ENCODE measurements at places on chromosomes 2 and 18.

DNA sequence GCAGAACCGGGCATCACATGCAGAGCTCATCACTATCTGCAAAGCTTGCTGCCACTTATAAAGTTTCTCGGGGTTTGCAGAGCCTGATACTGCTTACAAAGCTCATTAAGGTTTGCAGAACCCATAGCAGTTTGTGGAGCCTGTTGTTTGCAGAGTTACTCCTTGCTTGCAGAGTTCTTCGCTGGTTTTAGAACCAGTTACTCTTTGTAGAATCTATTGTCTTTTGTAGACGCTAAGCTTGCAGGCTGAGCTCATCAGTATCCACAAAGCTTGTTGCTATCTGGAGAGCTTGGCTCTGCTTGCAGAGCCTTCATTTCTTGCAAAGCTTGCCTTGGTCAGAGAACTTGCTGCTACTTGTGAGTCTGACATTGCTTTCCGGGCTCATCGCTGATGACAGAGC is 106.9 kb downstream of the CELF4 start:
- DNase-seq = no peak

DNA sequence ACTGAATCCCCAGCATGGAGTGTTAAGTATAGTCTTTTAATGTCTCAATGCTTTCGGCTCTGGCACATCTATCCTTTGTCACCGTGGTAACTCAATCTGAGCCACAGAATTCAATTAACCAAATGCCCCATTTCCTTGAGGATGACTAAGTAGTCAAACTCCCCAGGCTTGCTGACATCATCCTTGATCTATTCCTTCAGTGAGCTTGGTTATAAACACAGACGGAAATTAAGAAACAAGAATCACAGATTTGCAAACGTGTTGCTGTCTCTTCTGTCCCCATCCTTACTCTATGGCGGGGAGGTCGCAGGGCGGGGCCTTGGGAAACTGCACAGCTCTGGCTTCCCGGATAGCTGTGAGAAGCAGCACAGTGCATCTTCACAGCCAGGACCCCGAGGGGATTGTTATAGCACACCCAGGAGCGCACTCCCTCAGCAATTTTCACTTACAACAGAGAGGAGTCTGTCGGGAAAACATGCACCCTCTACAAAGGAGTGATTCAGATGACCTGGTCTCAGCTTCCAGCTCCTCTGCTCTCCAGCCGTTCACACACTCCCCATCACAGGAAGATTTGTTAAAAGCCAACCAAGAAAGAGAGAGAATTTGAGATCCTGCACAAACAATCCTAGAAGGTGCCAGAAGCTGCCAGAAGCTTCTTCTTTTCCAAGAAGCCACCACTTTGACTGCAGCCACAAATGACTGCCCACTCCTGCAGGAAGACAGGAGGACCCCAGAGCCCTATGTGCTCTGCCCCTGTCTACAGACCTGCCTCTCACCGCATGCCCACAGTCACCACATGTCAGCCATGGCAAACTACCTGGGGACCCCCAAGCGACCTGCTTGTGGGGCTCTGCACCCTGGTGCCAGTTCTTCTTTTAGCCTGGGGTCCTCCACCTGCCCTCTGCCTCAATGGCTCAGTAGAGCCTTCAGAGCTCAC is 44.9 kb upstream of the YWHAQ start:
- no peak for DNase-seq

DNA sequence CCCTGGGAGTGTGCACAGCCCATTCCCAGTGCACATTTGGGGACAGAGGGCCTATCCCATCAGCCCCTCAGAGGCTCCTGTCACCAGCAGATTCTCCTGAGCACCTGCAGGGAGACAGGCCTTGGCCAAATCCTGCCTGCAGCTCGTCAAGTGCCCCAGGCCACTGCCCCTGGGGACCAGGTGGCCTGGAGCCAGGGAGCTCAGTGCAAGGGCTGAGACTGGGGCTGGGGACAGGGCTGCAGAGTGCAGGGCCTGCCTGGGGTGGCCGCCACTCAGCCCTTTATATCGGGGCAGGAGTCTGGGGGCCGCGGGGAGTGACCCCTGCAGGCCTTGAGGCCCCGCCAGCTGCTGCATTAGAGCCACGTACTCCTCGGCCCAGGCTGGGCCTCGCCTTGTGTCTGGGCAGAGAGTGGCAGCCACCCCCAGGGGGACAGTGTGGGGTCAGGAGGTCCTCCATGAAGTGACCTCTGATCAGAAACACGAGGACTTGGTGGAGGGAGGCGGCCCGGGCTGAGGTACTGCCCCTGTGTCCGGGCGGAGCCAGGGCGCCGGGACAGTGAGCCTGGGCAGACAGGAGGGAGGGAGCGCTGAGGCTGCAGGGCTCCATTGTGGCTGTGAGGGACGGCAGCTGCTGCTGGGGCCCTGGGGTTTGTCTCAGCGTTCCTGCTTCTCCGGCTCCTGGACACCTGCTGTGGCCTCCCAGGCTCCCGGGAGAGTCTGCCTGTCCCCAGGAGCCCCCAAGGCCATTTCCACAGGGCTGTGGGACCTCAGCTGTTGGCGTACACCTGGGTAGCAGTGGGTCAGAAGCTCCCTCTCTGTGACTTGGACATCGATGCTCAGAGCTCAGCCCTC is 24.2 kb downstream of the GPC1 start:
- no peak for DNase-seq

DNA sequence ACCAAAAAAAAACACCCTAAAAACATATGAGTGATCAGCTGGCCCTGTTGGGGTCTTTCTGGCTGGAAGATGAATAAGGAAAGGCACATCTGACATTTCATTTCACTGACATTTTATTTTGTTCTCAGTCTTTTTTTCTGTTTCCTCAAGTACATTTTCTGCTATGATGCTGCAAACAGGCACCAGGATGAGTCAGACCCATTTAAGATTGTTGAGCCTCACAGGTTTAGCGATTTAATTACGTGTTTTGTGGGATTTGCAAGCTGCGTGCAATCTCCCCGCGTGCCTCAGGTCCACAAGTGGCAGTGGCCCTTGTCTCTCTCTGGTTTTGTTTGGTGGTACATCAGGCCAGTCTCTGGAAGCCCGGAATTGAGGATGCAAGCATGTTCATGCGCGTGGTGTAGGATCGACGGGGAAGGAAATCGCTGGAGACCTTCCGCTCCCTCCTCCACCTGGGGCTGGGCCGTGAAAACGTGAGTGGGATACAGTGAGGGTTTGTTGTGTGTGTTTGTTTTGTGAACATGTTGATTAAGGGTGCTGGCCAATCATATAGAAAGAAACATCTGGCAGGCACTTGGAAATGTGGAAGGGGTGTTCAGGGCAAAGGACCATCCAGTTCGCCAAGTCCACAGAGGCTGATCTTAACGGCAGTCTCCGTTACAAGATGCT is 120.2 kb upstream of the ZNF516 start:
- no peak for DNase-seq

- no peak for DNase-seq
These were observed 30.1 kb downstream of the MROH2A start for GRCh38 chr2:233807966-233808935.

DNA sequence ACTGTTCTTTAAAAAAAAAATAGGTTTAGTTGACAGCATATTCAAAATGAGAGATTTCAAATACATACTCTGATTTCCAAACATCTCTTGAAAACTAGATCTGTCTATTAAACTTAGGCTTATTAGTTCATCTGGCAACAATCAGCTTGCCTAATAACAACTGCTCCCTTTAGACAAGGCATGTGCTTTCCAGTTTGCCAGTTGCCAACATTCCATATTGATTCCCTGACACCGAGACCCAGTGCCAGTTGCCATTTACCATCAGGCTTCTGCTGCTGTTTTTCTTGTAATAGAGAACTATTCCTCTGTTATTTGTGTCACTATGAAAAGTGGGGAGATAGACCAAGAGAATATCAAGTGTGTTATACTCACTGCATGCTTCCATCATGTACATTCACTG is 256.0 kb downstream of the C1D start:
- DNase-seq = no peak

DNA sequence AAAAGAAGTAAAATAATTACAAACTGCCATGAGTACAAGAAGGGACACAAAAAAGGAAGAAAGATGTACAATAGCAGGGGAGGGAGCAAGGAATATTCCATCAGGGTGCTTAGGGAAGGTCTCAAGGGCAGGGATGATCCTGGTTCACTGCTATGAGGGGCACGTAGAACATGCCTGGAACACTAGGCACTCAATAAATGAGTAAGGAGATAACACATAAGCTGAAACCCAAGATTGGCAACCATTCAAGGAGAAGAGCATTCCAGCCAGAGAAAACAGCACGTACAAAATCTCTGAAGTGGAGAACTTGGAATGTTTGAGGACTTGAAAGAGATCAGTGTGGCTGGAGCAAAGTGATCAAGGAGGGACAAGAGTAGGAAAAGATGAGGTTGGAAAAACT is 103.2 kb downstream of the FAM161A start:
- DNase-seq = no peak

- no peak for DNase-seq
These were observed 107.8 kb downstream of the LYPD1 start for GRCh38 chr2:132562245-132562644.

DNA sequence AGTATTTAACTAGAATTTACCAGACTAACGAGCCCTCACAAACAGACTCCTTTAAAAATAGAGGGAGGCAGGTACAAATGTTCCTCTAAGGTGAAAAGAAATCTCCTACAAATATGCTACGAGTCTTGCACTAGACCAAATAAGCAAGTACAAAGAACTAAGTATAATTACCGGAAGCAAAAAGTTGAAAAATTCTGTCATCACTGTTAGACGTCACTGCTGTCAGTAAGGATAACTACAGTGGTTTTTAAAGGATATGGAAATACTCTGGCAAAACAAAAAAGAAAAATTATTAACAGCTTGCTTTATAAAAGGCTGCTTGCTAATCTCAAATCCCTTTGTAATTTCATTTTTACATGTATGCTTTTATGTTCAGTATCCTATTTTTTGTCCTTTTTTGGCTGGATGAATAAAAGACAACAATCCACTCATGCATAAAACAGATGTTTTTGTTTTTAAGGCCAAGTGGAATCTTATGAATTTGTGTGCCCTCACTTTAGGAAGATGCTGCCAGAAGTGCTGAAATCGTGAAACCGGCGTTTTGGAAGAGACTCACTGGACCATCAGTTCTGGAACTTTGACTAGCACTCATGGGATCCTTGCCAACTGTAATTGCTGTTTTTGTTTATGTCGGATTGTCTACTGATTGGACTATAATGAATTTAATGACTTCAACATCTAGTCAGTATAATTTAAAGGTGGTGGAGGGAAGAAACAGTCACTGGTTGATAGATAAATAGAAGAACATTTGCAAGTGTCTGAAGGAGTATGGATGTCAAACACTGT is 6.7 kb downstream of the ZNF521 start:
- DNase-seq = no peak

DNA sequence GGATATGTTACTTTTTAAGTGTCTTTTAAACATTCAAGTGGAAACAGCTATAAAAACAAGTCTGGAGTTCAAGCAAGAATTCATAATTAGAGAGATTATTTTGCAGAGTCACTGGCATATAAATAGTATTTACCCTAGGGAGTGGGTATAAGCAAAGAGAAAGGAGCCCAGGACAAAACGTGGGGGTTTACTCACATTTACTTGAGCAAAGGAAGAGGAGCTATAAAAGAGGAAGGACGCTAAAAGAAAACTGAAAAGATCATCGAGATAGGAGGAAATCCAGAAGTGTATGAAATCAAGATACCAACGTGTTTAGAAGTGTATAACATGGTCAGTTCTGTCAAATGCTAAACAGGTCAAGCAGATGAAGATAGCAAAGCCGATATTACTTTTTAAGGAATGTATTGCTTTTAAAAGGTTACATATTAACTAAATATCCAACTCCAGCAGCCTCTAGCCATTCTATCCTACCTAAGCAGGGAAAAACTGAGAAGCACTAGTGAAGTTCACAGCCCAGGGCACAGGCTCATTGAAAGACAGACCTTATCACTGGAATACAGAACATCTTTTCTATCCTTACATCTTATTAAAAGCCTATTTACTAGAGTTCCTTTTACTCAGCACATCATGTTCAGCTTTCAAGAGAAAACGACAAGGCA is 8.6 kb downstream of the KANSL1L start:
- DNase-seq = no peak

GRCh38 chr2:224308272-224308911 is 93.5 kb downstream of the FAM124B start:
- DNase-seq = no peak

DNA sequence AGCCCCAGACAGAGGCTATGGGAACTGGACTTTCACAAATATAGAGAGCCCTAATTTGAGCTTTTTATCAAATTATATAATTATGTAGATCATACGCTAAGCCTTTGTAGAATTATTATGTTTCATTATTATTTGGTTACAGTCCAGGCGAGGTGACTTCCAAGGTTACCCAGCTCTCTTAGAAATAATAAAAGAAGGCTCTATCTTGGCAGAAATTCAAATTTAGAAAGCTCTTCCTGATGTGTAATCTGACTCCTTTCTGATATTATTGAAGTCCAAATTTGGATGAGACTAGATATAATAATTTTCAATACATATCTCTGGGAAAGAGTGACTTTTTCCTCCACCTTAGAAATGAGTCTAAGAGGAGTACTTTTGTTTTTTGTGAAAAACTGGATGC is 4.8 kb upstream of the SLC38A11 start:
- no peak for DNase-seq

DNA sequence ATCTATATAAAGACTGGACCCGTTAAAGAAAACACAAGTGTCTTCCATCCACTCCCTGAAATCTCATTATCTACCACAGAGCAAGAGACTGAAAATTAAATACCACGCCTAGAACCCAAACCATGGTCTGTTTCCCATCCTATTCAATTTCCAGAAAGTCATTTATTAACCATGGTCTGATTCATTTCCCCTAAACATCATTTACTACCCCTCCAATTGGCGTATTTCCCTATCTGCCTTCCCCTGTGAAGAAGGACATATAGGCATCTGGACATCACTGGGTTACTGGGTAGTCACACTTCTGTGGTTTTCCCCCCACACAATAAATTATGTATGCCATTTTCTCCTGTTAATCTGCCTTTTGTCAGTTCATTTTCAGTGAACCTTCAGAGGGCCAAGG is 30.8 kb downstream of the CCDC93 start:
- DNase-seq = no peak

GRCh38 chr18:57466745-57467409 is 31.7 kb downstream of the ONECUT2 start:
- no peak for DNase-seq

GRCh38 chr2:181063696-181064095 is 83.3 kb downstream of the UBE2E3 start:
- DNase-seq = no peak

GRCh38 chr2:26164641-26165211 is 8.2 kb upstream of the GAREM2 start:
- no peak for DNase-seq

- DNase-seq = no peak
These were observed 68.7 kb upstream of the FSHR start for GRCh38 chr2:49222975-49223528.
